Foreskin fibroblast (primary cell): ENCODE measurements at places on chromosomes 7 and 10.

DNA sequence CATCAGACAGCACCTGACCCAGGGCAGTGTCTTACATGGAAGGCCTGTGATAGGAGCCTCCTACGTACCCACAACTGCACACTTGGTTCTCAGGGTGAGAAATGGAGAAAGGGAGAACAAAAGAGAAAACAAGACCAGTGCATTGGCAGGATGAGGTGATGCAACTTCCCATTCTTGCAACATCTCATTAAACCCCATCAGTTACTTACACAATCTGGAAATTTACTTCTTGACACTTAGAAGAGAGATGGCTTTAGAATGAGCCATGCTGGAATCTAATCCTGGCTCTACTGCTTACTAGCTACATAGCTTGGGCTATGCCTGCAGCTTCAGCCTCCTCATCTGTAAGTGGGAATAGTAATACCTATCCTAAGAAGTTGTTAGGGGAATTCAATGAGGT, 391.7 kb downstream of the KCNMA1 start:
- DNase-seq = peak; percentile 76

DNA sequence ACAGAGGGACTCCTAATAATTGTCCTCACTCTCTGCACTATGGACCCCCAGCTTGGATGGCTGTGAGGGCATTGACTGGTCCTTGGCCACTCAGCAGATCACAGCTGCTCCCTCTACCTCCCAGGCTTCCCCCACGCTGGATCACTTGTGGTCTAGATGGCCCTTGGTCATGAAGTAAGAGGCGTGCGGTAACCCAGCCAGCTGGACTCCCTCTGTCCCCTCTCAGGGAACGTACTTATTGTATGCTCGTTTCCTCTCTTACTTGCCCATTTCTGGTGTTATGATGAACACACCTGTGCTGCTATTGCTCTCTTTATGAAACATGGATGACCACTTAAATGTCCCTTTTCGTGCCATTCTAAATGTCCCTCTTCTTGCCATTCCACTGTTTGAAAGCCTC, 19.3 kb downstream of the ADAMTS14 start:
- DNase-seq = no peak

DNA sequence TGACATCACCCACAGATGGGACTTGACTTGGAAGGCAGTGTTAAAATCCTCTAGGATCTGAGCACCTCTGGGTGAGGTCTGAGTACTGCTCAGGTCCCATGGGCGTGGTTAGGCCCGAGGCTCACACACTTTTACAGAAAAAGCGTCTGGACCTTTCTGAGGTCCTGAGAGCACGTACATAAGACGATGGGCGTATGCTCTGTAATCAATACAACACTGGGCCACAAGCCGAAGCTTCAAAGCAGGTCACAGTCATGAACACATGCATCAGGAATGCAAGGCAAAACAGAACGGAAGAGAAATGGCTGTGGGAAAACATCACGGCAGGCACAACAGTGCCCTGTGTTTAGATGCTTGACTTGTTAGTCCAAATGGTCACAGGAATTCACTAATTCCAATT, 112.2 kb downstream of the LARP4B start:
- peak; percentile 65 for DNase-seq

DNA sequence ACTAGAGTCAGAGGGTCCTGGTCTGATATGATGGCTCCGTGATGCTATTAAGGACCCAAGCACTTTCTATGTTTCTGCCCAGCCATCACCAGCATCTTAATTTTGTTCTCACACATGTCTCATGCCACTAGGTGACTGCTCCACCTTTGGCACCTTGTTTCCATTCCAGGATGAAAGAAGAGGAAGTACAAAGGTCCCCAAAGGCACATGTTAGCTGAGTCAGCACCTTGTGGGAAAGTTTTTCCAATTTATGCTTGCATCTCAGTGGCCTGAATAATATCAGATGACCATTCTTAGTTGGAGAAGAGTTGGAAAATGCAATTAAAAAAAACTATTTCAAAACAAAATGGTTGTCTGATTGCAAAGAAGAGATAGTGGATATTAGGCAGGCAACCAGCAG, 341.0 kb upstream of the NPSR1 start:
- DNase-seq = no peak

- DNase-seq = no peak
Measured at GRCh38 chr7:3078514-3078913, 34.8 kb upstream of the CARD11 start.

- no peak for DNase-seq
Measured at GRCh38 chr7:77528368-77528767, 8.7 kb upstream of the PTPN12 start.

- no peak for DNase-seq
Measured at GRCh38 chr10:113283189-113283588, 269.7 kb upstream of the HABP2 start.

- DNase-seq = peak; percentile 67
Measured at GRCh38 chr10:71998840-71999194, 34.6 kb downstream of the CHST3 start.

DNA sequence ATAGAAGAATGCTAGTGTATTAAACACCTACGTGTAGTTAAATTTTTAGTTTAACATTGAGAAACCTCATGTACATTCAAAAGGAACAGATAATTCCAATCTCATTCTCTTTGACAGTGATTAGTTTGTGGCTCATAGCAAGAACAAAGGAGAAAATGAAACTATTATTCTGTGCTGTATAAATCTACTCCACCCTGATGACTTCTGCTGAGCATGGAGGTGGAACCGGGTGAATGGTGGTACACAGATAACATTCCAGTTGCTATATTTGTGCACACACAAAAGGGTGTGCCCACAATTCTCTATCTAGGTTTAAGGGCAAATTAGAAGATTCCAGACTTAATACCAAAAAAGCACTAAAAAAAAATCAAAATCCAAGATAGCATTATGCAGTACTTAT, 17.0 kb upstream of the RALA start:
- no peak for DNase-seq

DNA sequence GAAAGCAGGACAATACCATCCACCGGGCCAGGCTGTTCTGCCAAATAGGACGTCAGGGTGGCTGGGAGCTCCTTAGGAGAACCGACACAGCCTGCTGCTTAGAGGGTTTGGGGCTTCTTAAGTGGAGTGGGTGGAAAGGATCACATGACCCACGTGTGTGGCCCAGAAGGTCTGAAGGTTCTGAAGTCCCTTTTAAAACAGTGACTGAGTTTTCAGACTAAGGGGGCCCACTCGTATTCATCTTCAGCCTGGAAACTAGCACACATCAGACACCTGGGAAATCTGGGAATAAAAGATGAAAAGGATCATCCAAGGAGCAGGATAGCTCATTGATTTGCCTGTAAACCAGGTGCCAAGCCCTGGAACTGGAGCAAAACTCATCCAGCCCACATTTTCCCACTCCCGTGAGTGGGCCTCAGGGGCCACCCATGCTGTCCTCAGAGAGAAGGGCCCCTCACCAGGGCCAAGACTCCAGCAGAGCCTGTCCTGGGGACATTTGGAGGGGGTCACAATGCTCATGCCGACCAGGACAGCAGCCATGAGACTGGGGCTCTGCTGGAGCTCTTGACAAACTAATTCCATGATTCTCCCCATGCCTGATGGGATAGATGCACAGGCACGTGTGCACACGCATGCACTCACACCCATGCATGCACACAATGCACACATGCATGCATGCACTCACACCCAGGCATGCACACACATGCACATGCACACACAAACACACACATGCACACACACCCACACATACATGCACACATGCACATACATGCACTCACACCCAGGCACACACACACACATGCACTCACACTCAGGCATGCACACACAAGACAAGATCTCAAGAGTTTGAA, 168.8 kb upstream of the PPP2R2D start:
- no peak for DNase-seq

DNA sequence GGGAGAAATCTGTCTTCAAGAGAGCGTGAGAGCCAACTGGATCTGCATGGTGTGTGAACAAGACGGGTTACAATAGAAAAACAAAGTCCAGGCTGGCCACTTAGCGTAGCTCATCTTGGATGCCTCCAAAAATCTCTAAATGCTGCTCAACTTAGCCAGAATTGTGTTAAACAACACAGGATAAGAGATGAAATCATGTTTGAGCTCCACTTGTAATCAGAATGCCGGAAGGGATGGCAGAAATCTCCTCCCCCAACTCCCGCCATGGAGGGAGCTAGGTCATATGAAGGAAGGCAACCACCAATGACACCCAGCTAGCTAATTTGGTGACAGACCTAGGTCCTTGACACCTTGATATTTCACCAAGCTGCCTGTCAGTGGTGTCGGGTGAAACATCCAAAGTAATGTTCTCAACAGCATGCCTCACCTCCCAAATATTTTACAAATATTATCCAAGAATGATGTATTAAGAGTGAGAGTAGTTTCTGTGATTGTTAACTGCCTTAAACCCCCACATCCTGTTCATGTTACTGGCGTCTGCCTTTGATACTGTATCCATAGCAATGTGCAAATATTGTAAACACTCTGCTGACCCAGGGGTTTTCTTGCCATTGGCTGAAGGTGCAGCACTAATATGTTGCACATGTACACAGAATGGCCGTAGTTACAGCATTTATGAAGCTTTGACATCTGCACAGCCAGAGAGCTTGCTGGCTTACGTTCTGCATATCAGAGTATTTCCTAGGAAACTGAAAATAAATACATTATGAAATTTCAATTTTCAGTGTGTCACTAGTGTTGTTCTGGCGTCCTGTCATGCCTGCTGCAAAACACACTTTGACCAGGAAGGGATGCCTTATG, 25.8 kb downstream of the TMEM254 start:
- DNase-seq = peak; percentile 87

- no peak for DNase-seq
Measured at GRCh38 chr10:49264177-49264677, 34.7 kb upstream of the C10orf71 start.

GRCh38 chr7:116173051-116174028, 37.0 kb upstream of the TES start:
- peak; percentile 34 for DNase-seq

DNA sequence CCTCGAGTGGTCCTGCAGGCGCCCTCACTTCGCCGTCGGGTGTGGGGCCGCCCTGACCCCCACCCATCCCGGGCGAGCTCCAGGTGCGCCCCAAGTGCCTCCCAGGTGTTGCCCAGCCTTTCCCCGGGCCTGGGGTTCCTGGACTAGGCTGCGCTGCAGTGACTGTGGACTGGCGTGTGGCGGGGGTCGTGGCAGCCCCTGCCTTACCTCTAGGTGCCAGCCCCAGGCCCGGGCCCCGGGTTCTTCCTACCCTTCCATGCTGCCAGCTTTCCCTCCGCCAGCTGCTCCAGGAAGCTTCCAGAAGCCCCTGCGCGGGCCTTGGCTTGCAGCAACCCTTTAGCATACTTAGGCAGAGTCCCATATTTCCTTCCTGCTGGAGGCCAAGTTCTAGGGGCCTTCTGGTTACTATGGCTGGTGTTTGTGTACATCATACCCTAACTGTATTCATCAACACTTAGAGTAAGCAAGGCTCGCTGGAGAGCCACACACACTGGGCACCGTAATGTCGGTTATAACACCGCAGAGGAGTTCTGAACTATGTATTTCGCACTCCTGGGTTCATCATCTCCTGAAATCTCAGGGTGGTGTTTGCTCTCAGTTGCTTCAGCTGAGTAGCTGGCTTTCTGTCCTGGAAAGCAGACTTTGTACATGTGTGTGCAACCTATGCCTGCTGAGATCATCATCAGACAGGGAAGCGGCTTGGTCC, 471 bp downstream of the MGMT start:
- DNase-seq = no peak

GRCh38 chr7:22860337-22860736, 37.7 kb upstream of the TOMM7 start:
- no peak for DNase-seq

- DNase-seq = no peak
Measured at GRCh38 chr7:43480581-43480980, 102.3 kb upstream of the STK17A start.

GRCh38 chr10:107474650-107475049, 310.1 kb upstream of the SORCS1 start:
- no peak for DNase-seq

DNA sequence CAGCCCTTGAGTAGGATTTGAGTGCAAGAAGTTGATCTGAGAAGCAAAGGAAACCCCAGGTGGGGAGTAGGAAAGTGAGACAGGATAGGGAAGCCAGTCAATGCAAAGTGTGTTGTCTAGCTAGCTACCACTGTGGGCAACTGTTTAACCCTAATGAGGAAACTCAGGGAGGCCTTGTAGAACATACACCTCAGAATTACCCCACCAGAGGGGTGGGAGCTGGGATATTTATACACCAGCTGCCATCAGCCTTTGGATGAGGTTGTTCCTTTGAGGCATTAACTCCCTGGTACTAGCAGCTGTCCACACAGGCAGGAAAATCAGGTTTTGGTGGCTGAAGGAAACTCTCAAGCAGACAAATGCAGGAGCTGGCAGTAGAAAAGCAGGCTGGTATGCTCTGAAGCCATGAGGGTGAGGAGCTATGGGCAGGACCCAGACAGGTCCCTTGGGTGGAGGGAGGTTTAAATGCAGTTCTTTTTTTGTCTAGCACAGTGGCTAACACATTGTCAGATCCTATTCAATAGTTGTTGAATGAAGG, 60.1 kb upstream of the ARID5B start:
- no peak for DNase-seq

DNA sequence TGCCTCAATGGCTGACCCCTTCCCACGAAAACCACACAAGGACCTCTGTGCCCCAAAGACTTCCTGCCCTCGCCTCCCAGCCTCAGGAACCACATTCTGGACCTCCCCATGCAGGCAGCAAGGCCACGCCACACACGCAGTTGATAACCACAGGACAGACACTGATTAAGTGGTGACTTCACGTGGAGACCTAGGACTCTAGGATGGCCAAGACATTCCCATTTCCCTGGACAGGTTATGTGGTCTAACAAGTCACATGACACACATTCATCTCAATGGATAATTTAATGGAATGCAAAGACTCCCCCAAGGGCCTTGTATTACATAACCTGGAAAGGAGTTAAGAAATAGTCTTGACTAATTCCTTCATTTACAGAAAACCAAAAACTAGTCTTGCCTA, 110.2 kb downstream of the LARP4B start:
- no peak for DNase-seq

GRCh38 chr10:99973190-99973589, 36.6 kb downstream of the DNMBP start:
- no peak for DNase-seq

GRCh38 chr10:101779544-101780186, 3.6 kb downstream of the NPM3 start:
- DNase-seq = peak; percentile 83
